ENCODE measurements at places on chromosomes 2 and 18.

- no peak for DNase-seq
Measured at GRCh38 chr2:141570474-141571131, 560.2 kb downstream of the LRP1B start.

DNA sequence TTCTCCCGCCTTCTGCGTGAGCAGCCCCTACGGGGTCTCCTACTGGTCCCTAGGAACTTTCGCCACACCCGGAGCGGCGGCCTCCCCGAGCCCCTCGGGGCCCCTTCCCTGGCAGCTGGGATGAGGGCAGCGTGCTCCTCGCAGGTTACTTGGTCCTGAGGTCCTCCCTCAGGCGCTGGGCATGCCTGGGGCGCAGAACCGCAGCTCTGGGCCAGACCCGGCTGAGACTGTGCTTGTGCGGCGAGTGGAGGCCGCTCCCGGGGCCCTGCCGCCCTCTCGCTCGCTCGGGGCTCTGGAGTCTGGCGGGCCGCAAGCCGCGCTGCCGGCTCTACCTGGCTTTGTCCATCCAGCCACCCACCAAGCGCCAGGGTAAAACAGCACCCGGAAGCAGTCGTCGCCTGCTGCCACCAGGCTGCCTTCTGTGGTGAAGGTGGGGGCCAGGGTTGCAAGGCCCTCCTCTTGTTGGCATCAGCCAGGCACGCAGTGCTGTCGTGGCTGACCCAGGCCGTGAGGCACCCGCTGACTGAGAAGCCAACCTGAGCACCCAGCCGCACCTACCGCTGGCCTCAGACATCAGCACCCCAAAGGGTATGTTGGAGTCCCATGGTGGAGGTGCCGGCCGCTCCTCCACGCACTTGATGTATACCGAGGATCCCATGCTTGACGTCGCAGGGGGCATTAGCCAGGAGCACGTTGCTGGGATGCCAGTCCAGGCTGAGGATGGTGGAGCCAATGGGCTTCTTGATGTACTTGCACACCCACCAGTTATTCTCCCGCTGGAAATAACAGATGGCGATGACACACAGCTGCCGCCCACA is 46.1 kb upstream of the PTH2R start:
- no peak for DNase-seq

DNA sequence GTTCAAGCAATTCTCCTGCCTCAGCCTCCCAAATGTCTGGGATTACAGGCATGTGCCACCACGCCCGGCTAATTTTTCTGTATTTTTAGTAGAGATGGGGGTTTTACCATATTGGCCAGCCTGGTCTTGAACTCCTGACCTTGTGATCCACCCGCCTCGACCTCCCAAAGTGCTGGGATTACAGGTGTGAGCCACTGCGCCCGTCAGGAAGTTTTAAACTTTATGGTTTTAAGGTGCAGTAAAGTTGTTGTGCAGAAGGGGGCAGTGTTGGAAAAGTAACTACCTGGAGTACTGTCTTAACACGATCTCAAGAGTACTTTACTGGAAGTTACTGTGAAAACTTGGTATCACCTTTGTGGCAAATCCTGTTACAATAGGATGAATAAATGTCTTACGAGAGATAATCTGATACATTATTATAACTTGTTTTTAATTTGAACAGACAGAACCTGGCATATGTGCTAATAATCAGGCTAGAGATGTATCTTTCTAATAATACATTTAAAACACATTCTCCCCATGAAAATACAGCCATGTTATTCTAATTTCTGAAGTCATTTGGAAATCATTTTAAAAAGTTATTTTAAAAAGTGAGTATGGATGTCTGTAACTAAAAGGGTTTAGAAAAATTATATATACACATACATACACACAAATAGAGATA is 10.8 kb downstream of the SPDYA start:
- peak; percentile 29 for DNase-seq

- no peak for DNase-seq
Measured at GRCh38 chr18:67402543-67402942, 114.0 kb downstream of the DSEL start.

DNA sequence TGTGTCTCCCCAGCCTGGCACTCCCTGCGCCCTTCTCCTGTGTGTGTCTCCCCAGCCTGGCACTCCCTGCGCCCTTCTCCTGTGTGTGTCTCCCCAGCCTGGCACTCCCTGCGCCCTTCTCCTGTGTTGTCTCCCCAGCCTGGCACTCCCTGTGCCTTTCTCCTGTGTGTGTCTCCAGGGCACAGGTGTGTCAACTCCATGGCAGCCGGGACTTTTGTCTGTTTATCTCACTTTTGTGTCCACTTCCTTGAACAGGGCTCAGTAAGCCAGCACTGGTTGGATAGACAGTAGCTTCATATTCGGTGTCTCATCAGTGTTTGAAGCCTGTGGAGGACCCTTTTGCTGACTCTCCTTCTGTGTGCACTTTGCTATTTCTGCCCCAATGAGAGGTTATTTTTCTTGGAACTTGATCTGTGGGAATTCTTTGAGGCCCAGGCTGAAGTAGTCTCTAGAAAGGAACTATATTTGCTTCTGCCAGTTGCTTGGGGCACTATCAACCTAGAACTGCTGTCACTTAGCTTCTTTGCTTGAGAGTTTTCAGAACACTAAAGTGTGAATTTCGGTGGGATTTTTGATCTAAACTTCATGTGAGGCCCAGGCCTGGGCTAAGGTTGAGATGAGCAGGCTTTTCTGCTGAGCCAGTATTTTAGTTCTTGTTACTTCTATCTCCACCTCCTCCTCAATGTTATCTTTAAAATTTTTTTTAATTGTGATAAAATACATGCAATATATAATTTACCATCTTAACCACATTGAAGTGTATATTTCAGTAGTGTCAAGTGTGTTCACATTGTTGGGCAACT is 8.3 kb upstream of the ASB1 start:
- DNase-seq, result no peak

- no peak for DNase-seq
Measured at GRCh38 chr2:193561054-193561453, 1366.3 kb upstream of the TMEFF2 start.

GRCh38 chr2:199433204-199433832 is 24.4 kb downstream of the SATB2 start:
- no peak for DNase-seq

GRCh38 chr2:221572821-221573429 is 821 bp upstream of the EPHA4 start:
- no peak for DNase-seq

- no peak for DNase-seq
Measured at GRCh38 chr2:178506101-178506500, 25.8 kb downstream of the PLEKHA3 start.

DNA sequence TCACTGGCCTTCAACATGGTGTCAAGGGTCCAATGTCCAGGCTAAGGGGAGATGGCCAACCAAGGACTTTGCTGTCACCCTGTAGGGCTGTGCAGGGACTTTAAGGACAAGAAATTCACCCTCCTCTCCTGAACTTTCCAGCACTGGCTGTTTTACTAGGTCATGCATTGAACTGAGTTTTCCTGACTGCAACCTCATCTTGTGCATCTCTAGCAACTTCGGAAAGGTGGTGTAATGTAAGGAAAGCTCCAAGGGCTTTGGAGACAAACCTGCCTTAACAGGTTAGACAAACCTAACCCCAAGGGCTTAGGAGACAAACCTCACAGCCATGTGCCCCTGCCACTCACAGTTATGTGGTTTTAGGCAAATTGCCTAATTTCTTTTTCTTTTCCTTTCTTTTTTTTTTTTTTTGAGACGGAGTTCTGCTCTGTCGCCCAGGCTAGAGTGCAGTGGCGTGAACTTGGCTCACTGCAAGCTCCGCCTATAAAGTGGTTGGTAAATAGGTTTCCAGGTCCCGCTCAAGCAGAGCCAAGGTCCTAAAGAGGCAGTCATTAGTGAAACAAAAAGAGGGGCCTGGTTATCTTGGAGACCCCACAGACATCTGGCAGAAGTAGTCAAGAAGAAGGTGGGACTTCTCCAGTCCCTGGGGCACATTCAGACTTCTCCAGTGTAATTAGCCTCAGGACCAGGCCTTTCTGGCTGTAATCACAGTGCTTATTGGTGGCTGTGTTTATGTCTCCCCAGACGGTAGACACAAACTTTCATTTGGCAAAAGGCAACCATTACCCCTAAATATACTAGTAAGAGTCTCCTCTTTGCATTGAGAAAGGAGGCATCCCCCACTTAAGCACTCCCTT is 37.6 kb upstream of the PMAIP1 start:
- DNase-seq, result no peak

- DNase-seq, result no peak
Measured at GRCh38 chr2:156115338-156115737, 217.2 kb downstream of the NR4A2 start.

GRCh38 chr18:55398858-55399257 is 189.1 kb downstream of the TCF4 start:
- no peak for DNase-seq

GRCh38 chr2:170277951-170278350 is 100.0 kb downstream of the MYO3B start:
- no peak for DNase-seq

- no peak for DNase-seq
Measured at GRCh38 chr2:110858993-110859701, 126.8 kb downstream of the ACOXL start.

DNA sequence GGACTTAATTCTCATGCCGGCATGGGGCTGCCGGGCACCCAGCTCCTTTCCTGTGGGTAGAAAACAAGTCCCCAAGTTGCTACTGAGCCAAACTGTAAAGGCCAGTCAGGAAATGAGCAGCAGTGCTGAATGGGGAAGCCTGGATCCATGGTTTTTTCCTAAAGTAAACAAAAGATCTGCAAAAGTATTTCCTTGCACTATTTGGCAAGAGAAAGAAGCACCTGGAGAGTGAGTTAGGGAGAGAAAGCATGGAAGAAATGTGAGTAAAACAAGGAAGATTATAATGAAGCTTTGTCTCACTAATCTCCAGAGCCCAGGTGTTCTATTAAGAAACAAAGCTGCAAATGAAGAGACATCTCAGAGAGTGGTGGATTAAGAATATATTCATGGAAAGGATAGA is 117.6 kb downstream of the METTL8 start:
- no peak for DNase-seq

- no peak for DNase-seq
Measured at GRCh38 chr18:9058406-9058805, 44.1 kb upstream of the NDUFV2 start.

DNA sequence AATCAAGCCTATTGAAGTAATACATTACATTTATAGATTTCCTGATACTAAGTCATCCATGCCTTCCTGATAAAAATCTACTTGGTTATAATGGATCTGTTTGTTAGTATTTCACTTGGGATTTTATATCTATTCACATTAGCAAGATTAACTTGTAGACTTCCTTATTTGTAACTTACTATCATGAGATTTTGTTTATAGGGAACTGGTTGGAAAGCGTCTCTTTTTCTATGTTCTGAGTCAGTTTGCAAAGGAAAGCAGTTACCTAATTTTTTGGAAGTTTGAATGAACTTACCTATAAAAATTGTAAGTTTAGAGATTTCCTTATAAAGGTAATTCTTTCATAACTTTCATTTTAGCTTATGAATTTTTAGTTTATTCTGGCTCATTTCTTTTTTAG is 141.4 kb downstream of the SMAD7 start:
- DNase-seq, result no peak

DNA sequence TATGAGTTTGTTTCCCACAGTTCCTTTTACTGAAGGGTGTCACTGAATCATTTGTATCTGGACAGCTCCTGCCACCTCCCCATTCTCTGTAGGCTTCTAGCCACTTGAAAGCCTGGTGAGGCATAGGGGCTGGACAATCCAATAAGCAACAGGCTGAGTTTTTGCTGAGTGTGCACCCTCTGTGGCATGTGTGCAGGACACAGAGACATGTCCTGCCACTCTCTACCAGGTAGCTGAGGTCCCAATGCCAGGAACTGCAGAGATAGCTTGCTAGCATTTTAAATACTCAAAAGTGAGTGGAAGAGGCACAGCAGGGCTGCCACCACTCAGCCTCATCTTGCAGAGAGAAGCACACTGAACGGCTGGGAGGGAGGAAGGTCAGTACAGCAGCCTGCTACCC is 77.2 kb upstream of the TFCP2L1 start:
- DNase-seq, result no peak

- no peak for DNase-seq
Measured at GRCh38 chr2:72993933-72994280, 76.6 kb downstream of the EMX1 start.

GRCh38 chr18:23169673-23170044 is 34.4 kb downstream of the CABLES1 start:
- no peak for DNase-seq

- DNase-seq, result no peak
Measured at GRCh38 chr2:229313591-229313990, 42.5 kb upstream of the PID1 start.

- DNase-seq, result no peak
Measured at GRCh38 chr2:62145478-62146100, 50.3 kb upstream of the B3GNT2 start.

GRCh38 chr2:201900362-201900761 is 94.0 kb downstream of the CDK15 start:
- no peak for DNase-seq

- DNase-seq, result no peak
Measured at GRCh38 chr18:61754039-61754583, 138.7 kb downstream of the RNF152 start.

DNA sequence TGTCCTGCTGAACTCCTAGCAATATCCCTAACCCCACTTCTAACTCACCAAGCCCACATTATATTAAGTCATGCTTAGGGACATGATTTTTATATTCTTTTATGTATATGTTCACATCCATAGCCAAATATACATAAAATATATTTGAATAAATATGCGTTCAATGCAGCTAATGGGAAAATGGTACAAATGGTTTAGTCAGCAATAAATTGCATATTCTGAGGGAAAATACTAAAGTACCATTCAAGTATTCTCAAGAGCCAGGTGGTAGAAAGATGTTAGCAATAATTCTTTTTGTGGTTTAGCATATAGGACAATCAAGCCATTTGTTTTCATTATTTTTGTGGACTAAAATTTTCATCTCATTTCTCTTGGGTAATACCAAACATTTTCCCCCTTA is 306.0 kb downstream of the TDRD15 start:
- no peak for DNase-seq

DNA sequence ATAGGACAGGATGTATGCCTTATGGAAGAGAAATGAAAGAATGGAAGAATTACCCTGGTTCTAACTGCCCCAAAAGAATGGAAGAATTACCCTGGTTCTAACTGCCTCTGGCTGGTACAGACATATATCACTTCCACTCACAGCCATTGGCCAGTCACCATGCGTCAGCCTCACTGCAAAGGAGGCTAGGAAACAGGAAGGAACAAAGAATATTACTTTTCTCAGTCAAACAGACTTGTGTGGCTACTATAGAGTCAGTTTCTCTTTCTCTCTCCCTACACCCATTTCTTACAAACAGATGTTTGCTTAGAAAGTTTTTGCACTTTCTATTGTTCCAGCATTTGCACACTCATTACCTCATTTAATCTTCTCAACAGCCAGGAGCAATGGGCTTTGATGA is 1111.1 kb upstream of the KLHL29 start:
- DNase-seq, result no peak
